ENCODE measurements at places on chromosomes 1 and 21.

- no peak overlapping the region for H3K27ac ChIP-seq
- peaks cover 8% of the 10 kb centered on the region for H3K27me3 ChIP-seq
- peaks cover 16% of the 10 kb centered on the region for H3K4me1 ChIP-seq
- no peaks in the 10 kb centered on the region for H3K36me3 ChIP-seq
- H3K4me3 ChIP-seq: no peak overlapping the region
These were observed 105.5 kb downstream of the CRYAA start for GRCh38 chr21:43274022-43274945.

DNA sequence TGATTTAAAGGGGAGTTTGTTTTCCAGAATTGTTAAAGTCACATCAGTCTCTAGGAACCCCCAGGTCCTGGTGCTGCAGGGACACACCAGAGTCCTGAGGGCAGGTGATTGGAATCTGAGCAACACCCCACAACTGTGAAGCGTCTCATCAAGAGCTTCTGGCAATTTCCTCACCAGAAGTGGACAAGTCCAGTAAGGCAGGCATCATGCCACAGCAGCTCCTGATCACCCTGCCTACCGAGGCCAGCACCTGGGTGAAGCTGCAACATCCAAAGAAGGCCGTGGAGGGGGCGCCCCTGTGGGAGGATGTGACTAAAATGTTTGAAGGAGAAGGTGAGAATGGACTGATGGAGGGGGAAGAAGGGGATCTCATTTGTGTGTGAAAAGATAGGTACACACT, 2.1 kb downstream of the ZFP69 start:
- H3K4me1 ChIP-seq: peaks cover 11% of the 10 kb centered on the region
- DNase-seq: no peak
- H3K27ac ChIP-seq: no peak overlapping the region
- H3K27me3 ChIP-seq: no peaks in the 10 kb centered on the region

DNA sequence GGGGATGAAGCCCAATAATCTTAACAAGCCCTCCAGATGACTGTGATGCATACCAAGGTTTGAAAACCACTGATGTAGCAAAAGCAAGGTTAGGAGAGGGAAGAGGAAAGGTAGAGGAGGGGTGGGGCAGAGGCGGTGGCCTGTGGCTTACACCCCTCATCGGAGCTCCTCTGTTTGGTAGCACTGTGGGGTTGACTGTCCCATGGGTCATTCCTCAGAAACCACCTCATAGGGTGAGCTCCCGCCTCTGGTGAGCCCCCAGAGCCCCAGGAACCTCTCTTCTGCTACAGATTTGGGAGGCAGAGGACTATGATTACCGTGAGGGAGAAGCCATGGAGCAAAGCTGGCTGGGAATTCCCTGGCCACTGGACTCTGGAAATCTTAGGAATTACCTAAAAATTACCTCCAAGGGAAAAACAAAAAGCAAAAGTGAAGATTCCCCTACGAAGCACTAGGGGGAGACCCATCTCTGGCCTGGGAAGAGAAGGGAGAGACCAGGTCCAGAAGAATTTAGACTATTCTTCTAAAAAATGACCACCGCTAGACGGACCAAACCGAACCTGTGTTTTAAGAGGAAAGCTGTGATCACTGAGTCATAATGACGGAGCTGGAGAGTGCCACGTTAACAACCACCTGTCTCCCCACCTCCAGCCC, 1.5 kb upstream of the RASSF5 start:
- peaks cover 17% of the 10 kb centered on the region for H3K4me1 ChIP-seq
- no peak for DNase-seq

GRCh38 chr1:157133426-157133825, 4.8 kb downstream of the ETV3 start:
- peak overlapping the region; percentile 98 for H3K27ac ChIP-seq
- no peaks in the 10 kb centered on the region for H3K27me3 ChIP-seq
- peaks cover 34% of the 10 kb centered on the region for H3K4me1 ChIP-seq
- H3K4me3 ChIP-seq: peak overlapping the region; percentile 56

DNA sequence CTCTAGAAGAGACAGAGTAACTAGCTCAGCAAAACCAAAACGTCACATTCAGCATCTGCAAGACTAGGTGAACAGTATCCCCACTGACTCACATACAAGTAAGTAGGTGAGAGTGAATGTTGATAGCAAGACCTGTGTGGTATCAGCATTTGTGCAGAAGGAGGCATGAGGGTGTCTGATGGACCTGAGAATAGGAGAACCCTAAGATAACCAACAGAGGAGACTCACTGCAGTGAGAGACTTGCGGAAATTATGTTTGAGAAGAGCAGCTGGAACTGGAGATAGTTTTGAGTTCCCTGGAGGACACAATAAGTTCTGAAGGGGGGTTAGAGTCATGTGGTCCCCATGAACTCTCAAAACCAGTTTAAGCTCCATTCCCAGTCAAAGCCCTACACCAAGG, 59.1 kb downstream of the DYRK1A start:
- H3K27me3 ChIP-seq: no peaks in the 10 kb centered on the region
- peaks cover 22% of the 10 kb centered on the region for H3K4me1 ChIP-seq
- peaks cover 48% of the 10 kb centered on the region for H3K36me3 ChIP-seq
- H3K27ac ChIP-seq: no peak overlapping the region
- DNase-seq: no peak

DNA sequence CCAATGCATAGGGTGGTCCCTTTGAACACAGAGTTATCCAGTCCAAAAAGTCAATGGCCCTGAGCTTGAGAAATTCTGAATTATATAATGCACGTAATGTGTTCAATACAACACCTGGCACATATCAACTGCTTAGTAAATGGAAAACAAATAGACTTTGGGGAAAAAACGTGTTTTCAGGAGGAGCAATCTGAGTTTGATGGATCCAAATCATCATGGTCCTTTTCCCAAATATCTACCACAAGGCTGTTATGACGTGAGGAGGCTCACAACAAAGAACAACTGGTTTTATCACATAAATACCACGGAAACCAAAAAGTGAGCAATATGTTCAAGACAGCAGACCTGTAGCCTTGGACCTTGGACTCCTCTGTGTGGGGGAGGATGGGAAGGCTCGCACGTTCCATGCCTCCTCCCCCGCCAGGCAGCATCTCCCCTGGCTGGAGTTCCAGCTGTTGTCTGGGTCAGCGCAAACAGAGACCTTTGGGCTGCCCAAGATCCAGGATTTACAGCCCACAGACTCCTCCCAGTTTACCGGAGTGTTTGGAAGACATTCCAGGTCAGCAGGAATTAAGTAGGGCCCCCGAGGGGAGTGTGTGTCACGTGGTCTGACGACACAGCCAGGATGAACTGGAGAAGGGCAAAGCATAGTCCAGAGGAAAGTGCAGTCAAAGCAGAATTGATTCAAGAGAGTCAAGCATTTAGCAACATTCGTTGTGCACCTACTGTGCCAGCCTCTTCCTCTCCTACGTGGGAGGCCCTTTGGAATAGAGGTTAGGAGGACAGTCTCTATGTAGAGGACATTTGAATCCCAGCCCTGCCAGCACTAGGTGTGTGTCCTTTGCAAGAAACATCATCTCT, 32.2 kb upstream of the MED18 start:
- H3K36me3 ChIP-seq: no peaks in the 10 kb centered on the region
- H3K4me1 ChIP-seq: peaks cover 15% of the 10 kb centered on the region
- H3K4me3 ChIP-seq: peak overlapping the region; percentile 77
- H3K27me3 ChIP-seq: no peaks in the 10 kb centered on the region

- H3K27me3 ChIP-seq: no peaks in the 10 kb centered on the region
- H3K4me1 ChIP-seq: peaks cover 5% of the 10 kb centered on the region
- H3K27ac ChIP-seq: no peak overlapping the region
- no peaks in the 10 kb centered on the region for H3K36me3 ChIP-seq
- H3K4me3 ChIP-seq: no peak overlapping the region
These were observed 95.8 kb upstream of the RGS4 start for GRCh38 chr1:162973381-162973795.

- peak overlapping the region; percentile 78 for H3K4me3 ChIP-seq
- peaks cover 82% of the 10 kb centered on the region for H3K27me3 ChIP-seq
- H3K4me1 ChIP-seq: peaks cover 13% of the 10 kb centered on the region
- no peaks in the 10 kb centered on the region for H3K36me3 ChIP-seq
These were observed 85.6 kb downstream of the PAX7 start for GRCh38 chr1:18716112-18716784.

GRCh38 chr1:35431173-35431599, 126.0 kb downstream of the KIAA0319L start:
- no peaks in the 10 kb centered on the region for H3K27me3 ChIP-seq
- peaks cover 29% of the 10 kb centered on the region for H3K36me3 ChIP-seq
- H3K4me3 ChIP-seq: no peak overlapping the region
- DNase-seq: no peak

- peaks cover 3% of the 10 kb centered on the region for H3K27me3 ChIP-seq
- no peak overlapping the region for H3K4me3 ChIP-seq
- H3K36me3 ChIP-seq: no peaks in the 10 kb centered on the region
These were observed 126.0 kb downstream of the CAMTA1 start for GRCh38 chr1:6911021-6911941.

DNA sequence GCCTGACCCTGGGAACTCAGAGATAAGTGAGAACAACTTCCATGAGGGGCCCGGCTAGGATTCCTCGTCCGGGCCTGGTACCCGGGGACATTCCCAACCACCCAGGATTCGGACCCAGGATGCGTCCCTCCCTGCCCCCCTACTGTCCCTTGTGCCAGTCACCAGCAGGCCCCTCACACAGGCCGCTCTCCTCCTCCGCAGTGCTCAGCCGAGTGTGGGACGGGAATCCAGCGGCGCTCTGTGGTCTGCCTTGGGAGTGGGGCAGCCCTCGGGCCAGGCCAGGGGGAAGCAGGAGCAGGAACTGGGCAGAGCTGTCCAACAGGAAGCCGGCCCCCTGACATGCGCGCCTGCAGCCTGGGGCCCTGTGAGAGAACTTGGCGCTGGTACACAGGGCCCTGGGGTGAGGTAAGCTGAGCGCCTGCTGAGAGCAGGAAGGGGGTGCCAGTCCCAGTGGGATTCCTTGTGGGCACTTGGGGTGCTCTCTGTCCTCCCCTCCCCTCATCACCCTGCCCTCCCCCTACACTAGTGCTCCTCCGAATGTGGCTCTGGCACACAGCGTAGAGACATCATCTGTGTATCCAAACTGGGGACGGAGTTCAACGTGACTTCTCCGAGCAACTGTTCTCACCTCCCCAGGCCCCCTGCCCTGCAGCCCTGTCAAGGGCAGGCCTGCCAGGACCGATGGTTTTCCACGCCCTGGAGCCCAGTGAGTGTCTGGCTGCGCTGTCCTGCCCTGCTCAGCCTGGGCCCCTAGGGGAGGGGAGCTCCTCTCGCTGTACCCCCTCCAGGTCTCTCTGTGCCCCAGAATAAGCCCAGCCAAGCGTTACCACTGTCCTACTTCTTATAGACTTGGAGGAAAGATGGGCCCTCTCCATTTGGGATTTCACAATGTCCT, 9.8 kb downstream of the ADAMTSL4 start:
- no peaks in the 10 kb centered on the region for H3K27me3 ChIP-seq
- no peaks in the 10 kb centered on the region for H3K36me3 ChIP-seq
- H3K27ac ChIP-seq: no peak overlapping the region
- peaks cover 37% of the 10 kb centered on the region for H3K4me1 ChIP-seq
- H3K4me3 ChIP-seq: no peak overlapping the region
- DNase-seq: no peak

GRCh38 chr1:48645883-48646282, 130.8 kb downstream of the BEND5 start:
- H3K4me1 ChIP-seq: no peaks in the 10 kb centered on the region
- H3K4me3 ChIP-seq: no peak overlapping the region
- H3K27ac ChIP-seq: no peak overlapping the region
- no peak for DNase-seq
- H3K36me3 ChIP-seq: no peaks in the 10 kb centered on the region

DNA sequence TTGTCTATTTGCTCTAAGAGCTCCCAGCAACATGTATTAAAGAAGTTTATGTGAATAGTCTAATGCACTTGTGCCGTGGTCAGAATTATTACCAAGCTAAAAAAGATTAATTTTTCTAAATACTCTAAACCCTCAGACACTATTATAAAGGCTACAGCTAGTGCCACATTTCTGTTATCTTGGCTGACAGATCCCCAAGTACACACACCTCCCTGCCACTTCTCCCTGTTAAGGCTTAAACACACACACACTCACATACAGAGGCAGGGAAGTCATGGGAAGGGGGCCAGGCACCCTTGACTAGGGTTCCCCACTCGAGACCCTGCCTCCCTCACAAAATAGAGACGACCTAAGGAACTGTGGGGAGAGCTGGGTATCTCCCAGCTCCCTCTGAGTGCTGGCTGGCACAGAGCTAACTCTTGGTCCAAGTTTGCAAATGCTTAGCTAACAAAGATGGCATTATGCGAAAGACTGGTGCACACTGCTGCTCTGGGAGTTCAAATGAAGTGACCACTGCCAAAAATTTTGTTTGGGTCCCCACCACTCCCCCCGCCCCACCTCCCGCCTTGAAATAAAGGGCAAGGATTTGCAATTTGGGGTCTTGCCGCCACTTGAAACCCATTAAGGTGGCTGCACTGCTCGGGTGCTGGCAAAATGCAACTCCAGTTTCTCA, 9.8 kb downstream of the SSBP3 start:
- H3K4me1 ChIP-seq: peaks cover 67% of the 10 kb centered on the region
- no peak for DNase-seq
- peak overlapping the region; percentile 30 for H3K27ac ChIP-seq
- H3K4me3 ChIP-seq: peak overlapping the region; percentile 47
- peaks cover 54% of the 10 kb centered on the region for H3K36me3 ChIP-seq

DNA sequence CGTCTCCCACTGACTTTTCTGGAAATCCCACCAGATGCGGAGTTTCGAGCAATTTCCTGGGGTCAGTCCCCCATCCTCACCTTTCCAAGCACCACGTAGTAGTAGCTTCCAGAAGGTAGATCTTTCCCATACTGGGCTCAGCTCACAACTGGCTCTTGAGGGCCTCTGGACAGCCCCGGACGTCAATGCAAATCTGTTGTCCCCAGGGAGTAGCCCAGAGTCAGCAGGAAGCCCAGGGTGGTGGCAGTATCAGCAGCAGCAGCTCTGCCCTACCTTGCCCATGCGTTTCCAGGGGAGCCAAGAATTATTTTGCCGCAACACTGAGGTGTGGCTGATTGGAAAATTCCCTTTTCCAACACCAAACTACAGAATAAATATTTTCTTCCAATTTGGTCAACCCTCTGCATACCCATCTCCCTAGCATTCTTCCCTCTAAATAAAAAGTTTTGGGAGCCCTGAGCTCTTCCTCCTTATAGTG, 70.3 kb downstream of the CD46 start:
- no peak overlapping the region for H3K27ac ChIP-seq
- H3K27me3 ChIP-seq: peaks cover 4% of the 10 kb centered on the region
- no peak overlapping the region for H3K4me3 ChIP-seq
- no peak for DNase-seq

DNA sequence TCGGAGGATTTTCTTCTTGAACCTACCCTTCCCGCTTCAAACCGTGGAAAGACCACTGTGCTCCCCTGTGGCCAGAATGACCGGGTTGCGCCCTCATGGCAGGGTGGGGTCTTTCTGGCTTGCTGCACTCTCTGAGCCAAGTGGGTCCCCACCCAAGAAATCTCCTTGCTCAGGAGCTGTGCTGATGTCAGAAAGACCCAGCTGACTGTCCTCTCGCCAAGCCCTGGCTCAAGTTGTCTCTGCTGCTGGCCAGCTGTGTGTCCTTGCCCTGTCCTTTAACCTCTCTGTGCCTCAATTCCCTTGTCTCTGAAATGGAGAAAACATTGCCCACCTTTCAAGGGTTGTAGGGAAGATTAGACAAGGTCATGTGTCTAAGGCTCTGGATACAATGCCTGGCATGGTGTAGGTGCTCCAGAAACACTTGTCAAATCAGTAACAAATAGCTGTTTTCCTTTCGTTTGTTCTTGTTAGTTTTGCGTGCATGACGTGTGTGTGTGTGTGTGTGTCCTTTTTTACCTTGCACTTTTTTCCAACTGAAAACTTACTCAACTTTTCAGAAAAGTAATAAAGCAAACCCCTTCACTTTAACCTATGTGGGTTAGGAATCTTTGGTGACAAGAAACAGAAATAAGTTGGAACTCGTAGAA, 41.1 kb upstream of the RPL11 start:
- peaks cover 4% of the 10 kb centered on the region for H3K27me3 ChIP-seq
- no peak for DNase-seq
- H3K4me3 ChIP-seq: no peak overlapping the region
- H3K27ac ChIP-seq: no peak overlapping the region
- no peaks in the 10 kb centered on the region for H3K36me3 ChIP-seq

Data from type B pancreatic cell (in vitro differentiated cells).